Cortex of kidney (tissue), 1 donor: ENCODE measurements at places on chromosomes 4 and X.

GRCh38 chr4:72858328-72858727 lies 211.2 kb downstream of the COX18 start:
- no peak for DNase-seq

GRCh38 chr4:65983061-65983460 lies 312.8 kb upstream of the EPHA5 start:
- no peak for DNase-seq

DNA sequence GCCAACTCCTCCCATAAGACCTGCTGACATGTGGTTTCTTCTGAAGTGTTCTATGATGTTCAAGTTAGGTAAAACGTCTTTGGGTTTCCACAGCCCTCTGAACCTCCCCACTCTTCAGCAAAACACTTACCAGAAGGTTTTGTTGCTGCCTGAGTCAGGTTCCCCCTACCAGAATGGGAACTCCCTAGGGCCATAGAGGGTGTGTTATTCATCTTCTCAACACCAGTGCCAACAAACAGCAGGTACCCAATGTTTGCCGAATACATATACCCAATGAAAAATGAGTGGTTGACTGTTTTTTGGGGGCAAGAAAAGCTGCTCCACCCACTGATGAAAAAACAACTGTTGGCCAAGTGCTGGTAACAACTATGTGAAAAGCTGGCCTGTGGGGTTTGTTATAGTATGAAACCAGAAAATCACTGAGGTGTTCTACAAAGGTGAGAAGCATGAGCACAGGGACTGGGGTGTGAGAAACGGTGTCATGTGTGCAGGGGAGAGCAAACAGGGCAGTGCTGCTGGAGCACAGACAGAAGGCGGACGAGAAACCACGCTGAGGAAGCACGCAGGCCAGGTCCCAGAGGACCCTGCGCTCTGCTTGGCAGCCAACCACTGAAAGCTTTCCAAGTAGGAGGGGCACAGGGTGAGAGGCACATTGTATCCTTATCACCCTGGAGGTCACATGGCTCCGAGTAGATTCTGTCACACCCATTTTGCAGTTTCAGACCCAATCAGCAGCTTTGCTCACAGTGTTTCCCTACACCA lies 28.8 kb downstream of the ATP8A1 start:
- DNase-seq, result no peak

DNA sequence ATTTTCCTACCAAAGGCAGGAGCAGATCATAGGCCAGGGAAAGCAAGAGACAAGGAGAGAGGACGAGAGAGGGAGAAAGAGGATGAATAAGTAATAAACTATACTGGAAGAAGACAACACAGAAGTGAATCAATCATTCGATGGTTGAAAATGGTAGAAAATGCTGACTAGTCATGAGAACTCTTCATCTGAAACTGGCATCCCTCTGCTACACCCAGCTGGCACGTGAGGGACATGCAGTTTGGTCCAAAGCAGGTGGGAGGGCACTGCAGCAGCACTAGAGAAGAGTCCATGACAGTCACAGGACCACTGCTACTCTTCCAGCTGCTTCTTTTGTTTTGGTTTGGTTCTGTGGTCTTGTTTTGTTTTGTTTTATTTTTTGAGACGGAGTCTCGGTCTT lies 74.1 kb downstream of the AFAP1 start:
- DNase-seq, result no peak

- no peak for DNase-seq
These were observed 65.0 kb upstream of the MAGEB2 start for GRCh38 chrX:30150196-30150895.

GRCh38 chrX:40912166-40912565 lies 173.1 kb upstream of the USP9X start:
- no peak for DNase-seq

GRCh38 chr4:8169763-8170162 lies 11.2 kb upstream of the ABLIM2 start:
- DNase-seq, result no peak
